NCI-H774 (cell line): ENCODE measurements at places on chromosomes 2 and 18.

DNA sequence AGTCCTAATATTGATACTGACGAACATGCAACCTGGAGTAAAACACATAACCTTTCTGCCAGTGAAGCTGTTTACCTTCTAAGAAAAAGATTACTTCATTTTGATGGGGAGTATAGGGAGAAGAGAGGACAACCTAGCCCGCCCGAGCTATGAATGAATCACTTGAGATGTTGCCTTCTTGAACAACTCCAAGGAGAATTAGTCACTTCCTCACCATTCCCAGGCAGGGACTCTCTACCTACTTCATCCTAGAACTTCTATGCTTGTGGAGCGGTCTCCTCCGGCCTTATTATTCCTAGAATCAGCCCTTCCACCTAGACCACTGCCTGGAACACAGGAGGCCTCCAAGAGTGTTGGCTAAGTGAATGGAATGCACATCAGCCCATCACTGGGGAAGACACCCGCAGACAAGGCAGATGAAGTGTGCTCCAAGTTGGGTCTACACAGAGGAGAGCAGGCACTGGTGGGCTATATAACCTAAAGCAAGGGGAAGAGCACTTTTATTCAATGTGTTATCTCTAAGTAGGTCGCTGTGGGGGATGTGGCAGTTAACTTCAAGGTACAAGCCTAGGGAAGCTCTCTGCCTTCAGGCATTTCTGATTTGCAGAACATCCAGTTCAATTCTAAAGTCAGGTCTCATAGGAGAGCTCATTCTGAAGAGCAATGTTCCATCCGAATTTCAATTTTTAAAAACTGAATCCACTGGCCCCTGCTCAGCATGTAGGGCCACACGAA, 57.4 kb downstream of the STK39 start:
- DNase-seq = no peak

DNA sequence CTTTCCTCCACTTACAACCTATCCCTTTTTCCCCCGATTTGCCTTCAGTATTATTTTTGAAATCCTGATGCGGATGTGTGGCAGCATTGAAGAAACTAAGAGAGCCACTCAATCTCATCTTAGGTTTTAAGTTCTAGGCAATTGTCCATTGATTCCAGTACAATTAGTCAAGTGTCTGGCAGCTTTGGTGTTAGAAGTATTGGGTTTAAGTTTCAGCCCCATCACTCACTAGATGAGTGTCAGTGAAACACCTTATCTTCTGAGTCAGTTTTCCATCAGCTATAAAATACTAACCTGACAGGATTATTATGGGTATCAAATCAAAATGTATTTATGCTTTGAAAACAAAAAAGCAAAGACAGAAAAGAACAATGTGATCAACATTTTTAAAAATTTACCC, 16.8 kb upstream of the CUL3 start:
- DNase-seq = no peak

- DNase-seq = no peak
Measured at GRCh38 chr2:236179236-236180075, 11.3 kb upstream of the GBX2 start.

DNA sequence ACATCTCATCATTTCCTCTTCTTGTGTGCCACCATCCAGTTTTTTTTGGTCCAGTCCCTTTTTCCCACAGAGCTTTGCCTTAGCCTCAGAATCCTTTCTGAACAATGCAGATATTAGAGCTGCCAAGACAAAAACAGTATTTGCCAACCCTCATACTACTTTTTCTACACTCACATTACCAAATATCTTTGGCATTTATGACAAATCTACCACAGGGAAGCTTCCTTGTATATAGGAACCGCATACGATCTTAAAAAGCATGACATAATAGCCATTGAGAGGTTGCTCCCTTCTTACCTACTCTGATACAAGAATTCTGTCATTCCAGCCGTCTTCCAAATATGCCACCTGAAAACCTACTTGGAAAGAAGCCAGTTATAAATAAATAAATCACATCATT, 9.4 kb downstream of the ZNF24 start:
- DNase-seq = no peak

GRCh38 chr2:215579809-215580208, 143.9 kb upstream of the FN1 start:
- no peak for DNase-seq

DNA sequence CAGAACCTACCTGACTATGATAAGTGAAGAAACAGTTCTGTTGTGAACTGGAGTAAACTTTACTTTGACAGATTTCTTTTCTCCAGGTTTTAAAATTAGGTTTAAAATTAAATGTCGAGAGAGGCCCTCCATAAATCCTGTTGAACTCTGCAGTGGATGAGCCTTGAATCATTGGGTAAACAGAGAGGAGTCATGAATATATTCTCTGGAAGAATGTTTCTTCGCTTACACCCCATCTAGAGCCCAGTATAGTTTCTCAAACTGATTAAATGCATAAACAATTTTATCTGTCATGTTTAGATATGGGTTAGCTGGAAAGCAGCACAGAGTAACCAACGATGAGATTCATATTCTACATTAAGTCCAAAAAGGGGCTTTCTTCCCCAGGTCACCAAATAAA, 84.0 kb downstream of the ZAP70 start:
- no peak for DNase-seq

GRCh38 chr2:29187926-29188325, 72.7 kb downstream of the CLIP4 start:
- DNase-seq = no peak

DNA sequence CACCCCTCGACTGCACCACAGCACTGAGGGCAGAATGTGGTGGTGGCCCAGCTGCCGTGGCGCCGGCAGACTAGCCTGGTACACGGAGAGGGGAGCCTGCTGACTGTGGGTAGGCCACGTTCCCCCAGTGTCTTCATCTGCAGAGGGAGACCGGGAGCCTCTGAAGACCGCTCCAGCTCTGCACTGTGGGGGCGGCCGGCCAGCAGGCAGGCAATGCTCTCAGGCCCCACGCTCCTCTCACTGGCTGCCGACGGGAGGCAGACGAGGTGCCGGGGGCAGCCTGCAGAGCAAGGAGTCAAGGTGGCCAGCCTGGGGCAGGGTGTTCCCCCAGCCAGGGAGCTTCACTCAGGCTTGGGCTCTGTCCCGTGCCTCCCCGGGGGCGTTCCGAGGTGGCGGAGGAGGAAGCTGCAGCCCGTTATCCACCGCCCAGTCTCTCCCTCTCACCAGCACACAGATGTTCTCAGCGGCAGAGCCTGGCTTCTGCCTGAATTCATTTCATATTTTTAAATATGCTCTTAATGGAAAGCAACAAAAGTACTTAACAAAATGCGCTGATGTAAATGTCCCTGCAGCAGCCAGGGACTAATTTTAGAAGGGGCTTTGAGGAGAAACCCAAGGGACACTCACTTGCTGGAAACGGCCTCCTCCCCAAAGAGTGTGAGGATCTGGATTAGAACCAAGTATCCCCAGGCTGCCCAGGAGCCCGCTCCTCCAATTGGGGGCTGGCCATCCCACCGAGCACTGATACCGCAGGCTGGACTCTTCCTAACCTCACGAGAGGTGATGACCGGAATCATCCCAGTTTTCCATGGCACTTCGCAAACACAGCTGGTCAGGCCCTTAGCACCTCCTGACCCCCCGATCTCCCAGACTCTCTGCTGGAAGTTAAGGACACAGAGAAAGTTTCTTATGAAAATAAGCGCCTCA, 87.8 kb downstream of the HDAC4 start:
- no peak for DNase-seq

DNA sequence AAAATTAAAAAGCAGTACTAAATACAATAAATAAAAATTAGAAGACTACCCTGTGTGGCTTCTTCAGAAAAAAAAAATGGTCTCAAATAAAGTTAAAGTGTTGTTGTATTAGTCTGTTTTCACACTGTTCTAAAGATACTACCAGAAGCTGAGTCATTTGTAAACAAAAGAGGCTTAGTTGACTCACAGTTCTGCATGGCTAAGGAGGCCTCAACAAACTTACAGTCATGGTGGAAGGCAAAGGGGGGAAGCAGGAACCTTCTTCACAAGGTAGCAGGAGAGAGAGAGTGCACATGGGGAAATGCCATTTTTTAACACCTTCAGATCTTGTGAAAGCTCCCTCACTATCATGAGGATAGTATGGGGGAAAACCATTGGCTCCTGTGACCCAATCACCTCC, 612.8 kb downstream of the RNF144A start:
- no peak for DNase-seq

DNA sequence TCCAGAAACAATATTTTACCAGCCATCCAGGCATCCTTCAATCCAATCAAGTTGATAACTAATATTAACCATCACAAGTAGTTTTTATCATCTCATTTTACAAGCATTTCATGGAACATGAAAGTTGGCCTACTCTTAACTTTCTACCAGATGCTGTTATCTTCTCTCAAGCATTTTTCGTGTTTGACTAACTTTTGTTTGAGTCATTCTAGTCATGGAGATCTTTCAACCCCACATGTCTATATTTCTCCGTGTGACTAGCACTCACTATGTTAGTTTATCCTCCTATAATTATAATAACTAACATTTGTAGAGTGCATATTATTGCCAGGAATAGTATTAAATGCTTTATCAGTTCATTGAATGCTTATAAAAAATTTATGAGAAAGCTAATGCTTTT, 307.0 kb upstream of the CWC22 start:
- no peak for DNase-seq

DNA sequence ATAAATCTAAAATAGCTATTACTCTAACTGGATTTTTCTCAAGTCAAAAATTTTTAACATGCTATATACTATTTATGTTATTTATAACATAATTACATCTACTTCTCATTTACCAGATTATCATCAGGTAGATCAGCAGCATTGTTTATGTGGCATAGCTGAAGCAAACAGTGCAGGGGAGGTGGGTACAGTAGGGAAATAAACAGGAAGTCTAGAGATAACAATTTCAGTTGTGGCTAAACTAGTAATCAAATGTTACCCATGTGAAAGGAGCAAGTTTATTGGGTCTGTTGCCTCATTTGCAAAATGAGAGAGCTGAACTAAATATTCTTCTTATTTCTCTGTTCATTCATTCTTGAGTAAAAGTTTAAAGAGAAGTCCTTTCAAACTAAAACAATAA, 27.7 kb downstream of the GFPT1 start:
- no peak for DNase-seq

- DNase-seq = no peak
Measured at GRCh38 chr2:66667301-66667700, 232.4 kb downstream of the MEIS1 start.
